ENCODE measurements at places on chromosomes 5 and 9.

- DNase-seq: no peak
Measured at GRCh38 chr9:33289496-33289895, 820 bp upstream of the NFX1 start.

DNA sequence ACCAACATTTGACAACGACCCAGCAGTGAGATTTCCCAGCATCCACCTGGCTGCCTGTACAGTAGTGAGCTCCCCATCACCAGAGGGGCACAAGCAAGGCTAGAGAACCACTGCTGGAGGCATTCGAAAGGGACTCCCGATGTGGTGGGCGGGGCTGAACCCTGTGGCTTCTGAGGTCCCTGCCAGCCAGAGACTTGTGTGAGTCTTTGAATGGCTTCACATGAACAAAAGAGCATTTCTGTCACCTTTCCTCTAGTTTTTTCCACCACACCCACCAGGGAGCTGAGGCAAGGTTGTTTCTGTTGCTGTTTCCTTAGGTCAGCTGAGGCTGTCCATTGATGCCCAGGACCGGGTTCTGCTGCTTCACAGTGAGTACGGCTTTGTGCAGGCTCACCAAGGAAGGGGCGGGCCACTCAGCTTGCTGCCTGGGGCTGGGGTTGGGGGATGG, 15.7 kb downstream of the RGS3 start:
- DNase-seq: no peak

GRCh38 chr5:36357391-36357975, 55.8 kb upstream of the RANBP3L start:
- peak; percentile 46 for DNase-seq

DNA sequence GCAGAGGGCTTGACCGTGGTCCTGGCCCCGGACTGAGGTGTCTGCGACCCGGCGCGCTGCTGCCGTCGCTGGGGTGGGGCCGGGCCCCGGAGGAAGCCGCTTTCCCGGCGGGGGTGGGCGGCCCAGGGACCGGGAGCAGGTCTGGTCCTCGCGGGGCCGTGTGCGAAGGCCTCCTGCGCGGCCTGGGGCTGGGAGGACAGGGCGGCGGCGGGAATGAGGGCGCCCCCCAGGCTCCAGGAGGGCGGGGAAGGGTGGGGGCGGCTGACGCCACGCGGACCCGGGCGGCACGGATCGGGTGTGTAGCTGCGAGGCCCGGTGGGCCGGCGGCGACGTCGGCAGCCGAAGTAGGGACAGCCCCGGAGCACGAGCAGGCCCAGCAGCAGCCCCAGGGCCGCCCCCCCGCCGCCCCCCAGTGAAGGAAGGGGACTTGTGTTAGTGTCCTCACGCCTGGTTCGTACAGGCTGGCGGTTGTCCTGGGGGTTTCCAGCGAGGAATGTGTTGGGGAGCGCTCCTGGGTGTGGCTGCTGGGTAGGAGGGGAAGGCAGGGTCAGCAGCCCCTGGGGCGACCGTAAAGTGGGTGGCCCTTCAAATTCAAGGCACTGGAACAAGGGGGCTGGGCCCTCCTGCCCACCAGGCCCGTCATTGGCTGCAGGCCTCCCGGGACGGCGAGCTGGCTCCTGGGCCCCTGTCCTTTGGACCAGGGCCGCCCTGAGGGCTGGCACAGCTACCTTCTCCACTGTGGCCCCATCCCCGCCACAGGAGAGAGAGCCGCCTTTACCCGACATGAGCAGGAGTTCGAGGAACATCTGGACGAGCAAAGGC, 597 bp upstream of the TMEM250 start:
- DNase-seq: no peak

- DNase-seq: peak; percentile 29
Measured at GRCh38 chr5:114055318-114056184, 306.3 kb upstream of the KCNN2 start.

DNA sequence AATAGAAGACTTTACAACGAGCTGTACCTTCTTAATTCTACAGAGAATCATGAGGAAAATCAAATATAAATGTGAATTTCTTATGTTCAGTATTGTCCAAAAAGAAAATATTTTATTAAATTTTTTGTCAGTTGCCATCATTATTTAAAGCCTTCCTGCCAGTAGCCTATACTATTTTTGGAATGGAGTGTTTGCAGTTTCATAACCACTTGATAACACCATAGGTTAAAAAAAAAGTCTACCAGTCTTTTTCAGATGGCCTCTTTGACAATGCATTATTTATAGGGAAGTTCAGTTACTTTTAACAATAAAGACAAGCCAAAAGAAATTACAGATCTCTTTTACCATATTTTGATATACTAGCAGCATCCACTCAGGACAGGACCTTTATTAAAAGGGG, 80.3 kb upstream of the CCDC152 start:
- DNase-seq: no peak

GRCh38 chr9:127457191-127457878, 6.0 kb downstream of the LRSAM1 start:
- no peak for DNase-seq

- no peak for DNase-seq
Measured at GRCh38 chr5:123046222-123046621, 9.7 kb upstream of the PPIC start.

- DNase-seq: no peak
Measured at GRCh38 chr5:122319897-122320296, 7.9 kb downstream of the SNCAIP start.

GRCh38 chr5:134138416-134139376, 24.2 kb downstream of the TCF7 start:
- DNase-seq: no peak

- DNase-seq: no peak
Measured at GRCh38 chr5:71564895-71565294, 22.2 kb upstream of the MCCC2 start.

GRCh38 chr5:157267761-157268480, 2.0 kb downstream of the CYFIP2 start:
- no peak for DNase-seq
